ENCODE measurements at places on chromosomes 16 and 17.

DNA sequence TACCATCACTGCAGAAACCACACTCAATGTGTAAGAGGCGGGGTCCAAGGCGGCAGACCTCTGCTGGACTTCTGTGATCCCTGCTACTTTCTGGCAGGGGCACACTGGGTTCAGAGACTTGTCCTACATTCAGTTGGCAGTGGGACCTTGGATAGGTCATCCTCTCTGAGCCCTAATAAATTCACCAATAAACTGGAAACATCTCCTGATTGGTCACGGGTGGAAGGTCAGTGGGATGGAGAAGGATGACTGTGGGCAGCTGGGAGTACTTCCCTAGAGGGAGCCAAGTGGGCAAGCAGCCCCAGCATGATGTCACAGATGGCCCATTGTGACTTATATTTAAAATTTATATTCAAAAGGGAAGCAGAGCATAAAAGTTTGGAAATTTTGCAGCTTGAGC, 49.7 kb downstream of the RNF112 start:
- no peak for DNase-seq

GRCh38 chr17:78995022-78995760, 14.4 kb downstream of the CANT1 start:
- peak; percentile 36 for DNase-seq

- no peak for DNase-seq
Observed at GRCh38 chr16:55543472-55543871, 23.0 kb upstream of the CAPNS2 start.

DNA sequence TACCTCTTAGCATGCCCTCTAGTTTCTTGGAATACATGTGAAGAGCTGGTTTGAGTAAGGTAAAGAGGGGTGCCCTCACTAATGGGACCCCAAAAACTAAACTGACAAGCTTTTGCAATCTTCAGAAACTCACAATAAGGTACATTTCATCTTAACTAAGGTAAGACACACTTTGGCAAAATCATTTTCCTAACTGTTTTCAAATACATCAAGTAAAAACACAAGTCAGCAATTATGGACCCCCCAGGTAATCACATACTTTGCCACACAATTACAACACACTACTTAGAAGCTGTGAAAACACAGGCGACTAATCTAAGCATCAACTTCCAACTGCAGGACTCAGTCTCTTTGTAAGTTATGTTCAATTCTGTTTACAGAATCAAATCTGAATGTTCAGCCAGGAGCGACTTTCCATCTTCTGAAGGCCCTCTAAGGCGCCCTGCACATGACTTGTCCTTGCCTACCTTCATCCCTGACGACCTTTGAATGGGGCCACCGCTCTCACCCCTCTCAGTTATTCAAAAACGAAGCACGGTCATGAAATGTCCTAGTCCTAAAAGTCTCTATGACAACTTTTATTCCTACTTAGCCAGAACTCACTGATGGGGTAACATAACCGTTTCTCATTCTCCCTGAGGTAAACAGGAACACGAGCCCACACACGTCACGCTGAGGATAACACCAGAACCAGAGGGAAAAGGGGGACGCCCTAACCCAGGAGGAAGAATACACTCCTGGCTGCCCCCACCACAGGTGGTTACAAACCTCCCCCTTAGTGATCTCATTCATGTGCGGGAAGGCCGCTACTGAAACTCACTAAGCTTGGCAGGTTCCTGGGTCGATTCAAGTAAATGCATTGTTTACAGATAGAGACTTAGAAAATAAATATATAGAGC, 5.5 kb downstream of the CREBBP start:
- no peak for DNase-seq

- DNase-seq: peak; percentile 76
Observed at GRCh38 chr17:39208893-39209292, 8.8 kb downstream of the RPL19 start.

DNA sequence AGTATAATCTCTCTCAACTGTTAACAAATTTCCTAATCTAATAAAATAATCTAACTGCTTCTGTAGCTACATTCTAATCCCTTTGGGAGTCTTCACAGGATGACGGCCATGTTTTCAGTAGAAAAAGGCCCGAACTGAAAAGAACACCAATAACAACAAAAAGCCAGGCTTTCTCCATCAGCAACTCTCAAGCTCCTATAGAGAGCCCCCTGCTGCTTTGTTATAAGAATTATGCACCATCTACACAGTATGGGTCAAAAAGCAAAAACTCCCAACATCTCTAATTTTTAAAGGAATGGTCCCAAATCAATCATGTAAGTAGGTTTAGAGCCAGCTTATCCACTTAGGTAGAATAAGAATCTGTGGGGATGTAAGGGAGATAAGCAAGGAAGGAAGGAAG, 163.6 kb upstream of the C17orf78 start:
- no peak for DNase-seq

DNA sequence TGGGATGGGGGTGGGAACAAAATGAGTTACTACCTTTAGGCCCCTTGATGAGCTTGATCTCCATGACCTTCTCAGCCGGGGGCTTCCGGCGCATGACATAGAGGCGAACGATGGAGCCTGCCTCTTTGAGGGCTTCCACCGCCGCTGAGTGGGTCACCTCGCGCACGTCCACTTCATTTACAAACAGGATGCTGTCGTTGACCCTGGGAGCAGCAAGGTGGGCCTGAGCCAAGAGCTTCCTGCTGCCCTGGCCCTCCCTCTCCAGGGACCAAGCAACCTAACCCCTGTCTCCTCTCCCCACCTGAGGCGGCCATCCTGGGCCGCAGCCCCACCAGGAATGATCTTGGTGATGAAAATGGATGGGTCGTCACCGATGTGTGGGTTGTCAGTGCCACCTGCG, 16.2 kb downstream of the DLG4 start:
- no peak for DNase-seq

DNA sequence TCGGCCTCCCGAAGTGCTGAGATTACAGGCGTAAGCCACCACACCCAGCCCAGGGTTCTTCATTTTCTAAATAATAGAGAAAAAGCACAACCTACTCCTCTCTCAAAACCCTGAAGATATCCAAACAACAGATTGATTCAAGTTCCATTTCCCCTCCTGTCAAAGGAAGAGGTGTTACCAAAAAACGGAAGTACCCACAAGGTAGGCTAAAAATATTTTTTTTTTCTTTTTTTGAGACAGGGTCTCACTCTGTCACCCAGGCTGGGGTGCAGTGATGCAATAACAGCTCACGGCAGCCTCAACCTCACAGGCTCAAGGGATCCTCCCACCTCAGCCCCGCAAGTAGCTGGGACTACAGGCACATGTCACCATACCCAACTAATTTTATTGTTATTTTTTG, 18.9 kb downstream of the UTP6 start:
- no peak for DNase-seq

GRCh38 chr16:62035115-62036092, 834 bp downstream of the CDH8 start:
- DNase-seq: no peak
